ENCODE measurements at places on chromosomes 4 and X. TPM values are rescaled to one million over a fixed set of nuclear protein-coding genes. Genes with fewer than 3 reads are reported as not detected.

DNA sequence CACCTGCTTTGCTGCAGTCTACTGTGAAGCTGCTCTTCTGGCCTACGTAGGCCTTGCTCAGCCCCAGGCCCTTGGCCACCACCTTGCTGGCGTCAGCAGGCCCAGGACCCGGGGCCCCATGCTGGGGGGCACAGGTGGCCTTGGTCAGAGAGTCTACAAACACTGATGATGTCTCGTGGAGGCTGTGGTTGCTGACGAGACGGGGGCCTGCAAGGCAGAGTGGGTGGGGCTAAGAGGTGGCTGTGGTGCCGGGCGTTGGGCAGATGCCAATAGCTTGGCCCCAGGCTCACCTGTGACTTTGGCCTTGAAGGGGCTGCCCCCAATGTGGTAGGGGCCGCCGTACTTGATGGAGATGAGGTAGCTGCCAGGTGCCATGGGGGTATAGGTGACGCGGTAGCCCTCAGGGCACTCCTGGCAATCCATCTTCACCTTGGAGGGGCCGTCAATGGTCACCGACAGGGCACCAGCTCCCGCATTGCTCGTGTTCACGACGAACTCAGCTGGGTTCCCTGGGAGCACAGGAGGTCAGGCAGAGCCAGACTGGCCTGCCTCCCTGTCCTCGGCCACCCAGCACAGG is 25.0 kb downstream of the FLNA start:
- DNase-seq: no peak

DNA sequence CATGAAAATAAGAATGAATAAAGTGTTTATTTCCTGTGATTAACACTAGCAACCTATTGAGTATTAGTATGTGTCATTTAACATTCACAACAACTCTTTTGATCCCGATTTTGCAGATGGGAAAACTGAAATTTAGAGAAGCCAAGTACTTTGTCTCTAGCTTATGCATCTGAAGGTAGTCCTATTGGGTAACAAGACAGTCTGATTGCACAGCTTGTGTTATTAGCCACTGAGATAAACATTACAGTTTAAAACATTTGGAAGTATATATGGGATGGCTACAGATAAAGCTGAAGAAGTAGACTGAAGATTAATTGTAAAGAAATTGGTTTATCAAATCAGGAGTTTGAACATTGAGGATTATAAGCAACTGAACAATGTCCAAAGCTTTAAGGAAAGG is 99.6 kb upstream of the PDE5A start:
- DNase-seq: no peak

DNA sequence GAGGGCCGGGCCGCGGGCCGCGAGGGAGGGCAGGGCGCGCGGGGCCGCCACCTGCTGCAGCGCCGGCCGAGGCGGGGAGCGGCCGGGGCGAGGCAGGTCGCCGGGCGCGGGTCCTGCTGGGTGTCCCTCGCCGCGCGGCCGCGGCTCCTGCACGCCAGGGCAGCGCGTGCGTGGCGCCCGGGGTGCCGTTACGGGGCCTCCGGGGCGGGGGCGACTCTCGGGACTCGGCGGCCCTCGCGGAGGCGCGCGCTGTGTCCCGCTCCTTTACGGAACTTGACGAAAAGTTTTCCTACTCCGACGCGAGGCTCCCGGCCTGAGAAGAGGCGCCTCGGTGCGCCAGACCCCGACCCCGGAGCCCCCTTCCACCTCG is 329 bp downstream of the TBC1D14 start:
- DNase-seq: no peak

DNA sequence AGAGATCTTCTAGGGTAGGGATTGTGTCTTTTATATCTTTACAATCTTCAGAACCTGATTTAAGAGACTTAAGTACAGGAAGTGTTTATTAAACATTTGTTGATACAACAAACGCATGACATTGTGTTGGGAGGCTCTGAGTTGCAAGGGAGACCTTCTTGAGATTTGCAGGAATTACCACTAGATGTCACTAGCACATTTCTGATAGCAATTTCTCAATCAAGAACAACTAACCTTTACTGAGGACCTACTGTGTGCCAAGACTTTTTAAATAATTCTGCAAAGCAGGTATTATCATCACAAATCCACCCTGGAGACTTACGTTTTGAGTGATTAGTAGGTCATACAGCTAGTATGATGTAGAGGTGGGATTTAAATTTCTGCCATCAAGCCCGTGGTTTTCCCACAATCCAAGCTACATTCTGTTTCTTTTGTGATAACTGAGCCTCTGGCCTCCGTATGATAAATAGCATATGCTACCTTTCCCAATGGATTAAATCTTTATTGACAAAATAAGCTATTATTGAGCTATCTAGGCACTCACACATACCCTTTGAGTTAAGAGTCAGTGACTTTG is 986.0 kb downstream of the CCSER1 start:
- DNase-seq: no peak

DNA sequence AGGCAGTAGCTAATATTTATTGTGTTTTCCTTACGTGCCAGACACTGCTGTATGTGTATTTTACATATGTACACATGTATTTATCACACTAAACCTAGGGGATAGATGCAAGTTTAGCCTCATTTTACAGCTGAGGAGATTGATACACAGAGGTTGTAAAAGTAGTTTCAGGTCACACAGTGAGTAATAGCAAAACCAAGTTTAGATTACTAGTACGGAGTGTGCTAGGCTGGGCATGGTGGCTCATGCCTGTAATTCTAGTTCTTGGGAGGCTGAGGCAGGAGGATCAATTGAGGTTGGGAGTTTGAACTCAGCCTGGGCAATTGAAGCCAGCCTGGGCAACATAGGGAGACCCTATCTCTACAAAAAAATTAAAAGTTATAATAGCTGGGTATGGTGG is 701.1 kb upstream of the ATOH1 start:
- DNase-seq: no peak

Gene REELD1
- total RNA-seq: 0.28 TPM
